ENCODE measurements at places on chromosomes 12 and 14.

DNA sequence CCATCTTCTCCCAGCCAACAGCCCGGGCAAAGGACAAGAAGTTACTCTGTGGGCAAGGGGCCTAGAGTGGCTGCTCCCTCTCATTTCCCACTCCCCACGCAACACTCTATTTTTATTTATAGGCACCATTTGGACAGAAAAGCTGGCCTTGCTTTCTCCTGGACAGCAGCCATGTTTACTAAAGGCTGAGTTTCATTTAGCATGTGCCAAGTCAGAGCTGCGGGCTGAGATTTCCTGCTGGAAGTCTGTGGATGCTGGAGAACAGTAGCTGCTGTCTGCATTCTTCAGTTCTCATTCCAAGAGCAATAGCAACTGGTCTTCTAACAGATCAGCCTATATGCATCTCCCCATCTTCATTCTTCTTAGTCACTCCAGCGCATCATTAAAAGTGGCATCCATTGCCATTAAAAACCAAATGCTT is 8.3 kb downstream of the COL2A1 start:
- no peaks in the 10 kb centered on the region for H3K36me3 ChIP-seq
- no peak for DNase-seq
- peaks cover 4% of the 10 kb centered on the region for H3K4me1 ChIP-seq
- no peak overlapping the region for H3K4me3 ChIP-seq
- H3K27ac ChIP-seq = no peak overlapping the region

DNA sequence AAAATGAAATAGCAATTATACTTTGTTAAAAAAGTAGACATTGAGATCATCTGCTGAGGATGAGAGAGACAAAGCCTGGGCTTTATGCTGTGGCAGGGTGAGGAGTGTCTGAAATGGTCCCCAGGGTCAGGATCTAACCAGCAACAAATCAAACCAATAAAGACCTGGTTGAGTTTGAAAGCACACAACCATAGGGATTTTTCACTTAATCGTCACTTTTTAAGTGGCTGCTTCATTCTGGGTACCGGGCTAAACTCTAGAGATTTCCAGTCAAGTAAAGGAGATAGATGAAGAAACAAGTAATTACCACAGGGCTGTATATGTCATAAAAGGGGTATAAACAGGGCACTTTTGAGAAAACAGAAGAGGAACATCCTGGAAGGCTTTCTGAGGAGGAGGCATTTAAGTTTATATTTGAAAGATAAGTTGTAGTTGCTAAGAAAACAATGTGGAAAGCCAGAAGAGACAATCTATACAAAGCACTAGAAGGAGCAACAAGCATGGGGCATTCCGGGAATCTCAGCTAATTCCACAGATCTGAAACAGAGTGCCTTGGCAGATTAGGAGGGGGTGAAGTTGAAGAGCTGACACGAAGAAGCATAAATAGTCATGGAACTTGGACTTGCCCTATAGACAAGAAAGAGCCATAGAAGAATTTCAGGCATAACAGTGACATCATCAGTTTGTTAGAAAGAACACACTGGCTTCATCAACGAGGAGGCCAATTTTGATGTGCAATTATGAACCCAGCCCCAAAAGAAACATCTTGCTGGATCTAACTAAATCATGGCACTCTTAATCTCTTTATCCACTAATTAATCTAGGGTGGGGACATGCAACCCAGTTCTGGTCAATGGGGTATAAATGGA is 46.9 kb upstream of the FRS2 start:
- no peaks in the 10 kb centered on the region for H3K27me3 ChIP-seq
- no peak overlapping the region for H3K27ac ChIP-seq
- H3K36me3 ChIP-seq = no peaks in the 10 kb centered on the region
- peaks cover 7% of the 10 kb centered on the region for H3K4me1 ChIP-seq
- H3K4me3 ChIP-seq = no peak overlapping the region

DNA sequence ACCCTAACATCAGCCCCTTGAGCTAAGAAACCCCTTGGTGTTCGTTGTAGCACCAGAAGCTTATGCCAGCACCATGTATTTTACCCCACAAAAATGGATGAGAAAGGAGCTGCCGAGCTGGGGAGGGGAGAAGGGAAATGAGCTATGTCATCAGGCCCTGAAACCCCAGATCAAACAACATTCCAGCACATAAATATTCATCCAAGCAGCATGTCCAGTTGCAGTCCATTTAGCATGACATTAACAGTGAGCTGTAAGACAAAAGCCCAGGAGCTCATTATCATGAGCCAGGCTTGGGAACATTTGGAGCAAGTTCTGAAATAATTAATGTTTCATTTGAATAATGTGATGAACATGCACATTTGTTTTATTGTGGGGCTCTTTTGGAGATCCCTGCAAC is 630.1 kb upstream of the TMEM132C start:
- no peak overlapping the region for H3K4me3 ChIP-seq
- no peak overlapping the region for H3K27ac ChIP-seq
- no peaks in the 10 kb centered on the region for H3K27me3 ChIP-seq
- DNase-seq = no peak

DNA sequence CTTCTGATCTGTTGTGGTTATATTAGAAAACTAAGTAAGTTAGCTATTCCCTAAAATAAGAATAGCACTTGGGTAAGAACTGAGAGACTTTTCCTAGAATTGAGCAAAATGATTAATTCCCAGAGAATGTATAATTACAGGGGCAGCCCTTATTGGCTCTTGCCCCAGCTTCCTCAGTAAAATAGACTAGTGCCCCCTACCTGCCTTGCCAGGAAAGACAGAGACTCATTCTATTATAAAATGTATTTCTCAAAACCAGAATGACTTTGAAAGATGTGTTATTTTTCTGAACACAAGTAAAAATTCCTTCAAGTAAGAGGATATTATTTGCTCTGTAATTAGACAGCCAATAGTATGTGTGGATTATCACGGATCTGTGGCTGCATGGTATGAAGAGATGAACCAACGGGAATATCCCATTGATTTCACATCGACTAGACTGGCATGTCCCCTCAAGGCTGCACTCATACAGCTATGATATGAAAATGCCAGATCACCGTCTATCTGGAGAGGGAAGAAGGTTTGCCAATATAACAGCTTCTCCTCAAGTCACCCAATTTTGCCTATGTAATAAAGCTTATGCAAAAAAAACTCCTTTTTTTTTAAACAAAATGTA is 7.4 kb upstream of the GLRX5 start:
- H3K27me3 ChIP-seq = no peaks in the 10 kb centered on the region
- peaks cover 74% of the 10 kb centered on the region for H3K4me1 ChIP-seq
- no peak overlapping the region for H3K4me3 ChIP-seq
- DNase-seq = no peak

GRCh38 chr14:32109676-32110547 is 32.8 kb downstream of the ARHGAP5 start:
- H3K27me3 ChIP-seq = no peaks in the 10 kb centered on the region
- H3K4me1 ChIP-seq = peaks cover 7% of the 10 kb centered on the region
- no peak overlapping the region for H3K4me3 ChIP-seq
- H3K27ac ChIP-seq = no peak overlapping the region
- peaks cover 10% of the 10 kb centered on the region for H3K36me3 ChIP-seq
- no peak for DNase-seq

DNA sequence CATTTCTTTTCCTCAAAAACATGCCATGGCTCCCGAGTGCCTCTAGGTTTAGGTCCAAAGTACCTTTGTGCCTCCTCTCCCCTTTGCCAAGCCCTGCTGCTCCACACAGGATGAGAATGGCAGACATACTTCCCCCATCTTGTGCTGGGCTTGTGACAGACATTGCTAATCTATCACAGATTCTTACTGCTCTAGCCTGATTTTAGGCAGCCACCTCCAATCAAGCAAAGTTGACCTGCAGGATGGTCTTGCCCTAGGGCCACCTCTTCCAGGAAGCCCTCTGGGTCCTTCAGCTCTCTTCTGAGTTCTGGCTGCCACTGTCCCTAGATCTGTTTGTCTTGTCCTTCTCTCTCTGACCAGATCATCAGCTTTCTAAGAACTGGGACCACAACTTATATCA is 20.5 kb downstream of the FOXN4 start:
- peaks cover 24% of the 10 kb centered on the region for H3K27me3 ChIP-seq
- DNase-seq = no peak
- no peaks in the 10 kb centered on the region for H3K36me3 ChIP-seq

- H3K27ac ChIP-seq = no peak overlapping the region
- no peak overlapping the region for H3K4me3 ChIP-seq
Measured at GRCh38 chr12:58548801-58549200, 371.5 kb downstream of the LRIG3 start.

- H3K27ac ChIP-seq = no peak overlapping the region
- peaks cover 2% of the 10 kb centered on the region for H3K27me3 ChIP-seq
- no peaks in the 10 kb centered on the region for H3K36me3 ChIP-seq
- H3K4me3 ChIP-seq = no peak overlapping the region
- H3K4me1 ChIP-seq = peaks cover 6% of the 10 kb centered on the region
Measured at GRCh38 chr14:53330441-53330840, 177.3 kb upstream of the DDHD1 start.

DNA sequence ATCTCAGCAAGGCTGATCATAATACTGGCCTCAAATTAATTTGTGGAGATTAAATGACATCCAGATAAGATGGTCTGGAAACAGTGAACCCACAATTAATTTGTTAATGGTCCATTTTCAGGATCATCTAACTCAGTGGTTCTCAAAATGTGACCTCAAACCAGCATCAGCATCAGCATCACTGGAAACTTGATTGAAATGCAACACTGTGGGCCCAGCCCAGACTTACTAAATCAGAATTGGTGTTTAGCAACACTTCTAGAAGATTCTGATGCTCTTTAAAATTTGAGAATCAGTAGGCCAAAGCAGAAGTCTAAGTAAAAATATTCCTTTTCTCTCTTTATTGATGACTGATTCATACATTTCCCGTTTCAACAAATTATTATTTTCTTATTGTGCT is 10.7 kb upstream of the KRT82 start:
- no peak for DNase-seq
- no peaks in the 10 kb centered on the region for H3K27me3 ChIP-seq
- no peaks in the 10 kb centered on the region for H3K4me1 ChIP-seq
- H3K4me3 ChIP-seq = no peak overlapping the region
- no peaks in the 10 kb centered on the region for H3K36me3 ChIP-seq

GRCh38 chr14:91286530-91286937 is 42.0 kb upstream of the GPR68 start:
- DNase-seq = peak; percentile 68
- peaks cover 96% of the 10 kb centered on the region for H3K36me3 ChIP-seq
- H3K4me3 ChIP-seq = no peak overlapping the region
- peaks cover 13% of the 10 kb centered on the region for H3K4me1 ChIP-seq
- H3K27ac ChIP-seq = peak overlapping the region; percentile 66

DNA sequence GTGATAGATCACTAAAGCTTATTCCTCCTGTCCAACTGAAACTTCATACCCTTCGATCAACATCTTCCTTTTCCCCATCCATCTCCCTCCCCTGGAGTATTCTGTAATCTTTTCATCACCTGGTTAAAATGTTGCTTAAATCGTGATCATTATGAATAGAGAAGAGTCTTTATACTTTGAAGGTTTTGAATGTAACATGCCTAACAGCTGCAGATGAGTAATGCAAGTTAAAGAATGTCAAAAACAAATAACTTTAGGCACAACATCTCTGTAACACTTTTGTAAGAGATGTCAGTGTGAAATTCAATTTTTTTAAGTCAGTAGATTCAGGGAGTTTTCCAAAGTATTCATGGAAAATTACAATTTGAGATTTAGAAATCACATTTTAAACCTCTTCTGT is 25.0 kb downstream of the RXYLT1 start:
- H3K36me3 ChIP-seq = peaks cover 13% of the 10 kb centered on the region
- DNase-seq = no peak
- no peak overlapping the region for H3K27ac ChIP-seq
- H3K4me1 ChIP-seq = peaks cover 4% of the 10 kb centered on the region
- no peak overlapping the region for H3K4me3 ChIP-seq

- no peaks in the 10 kb centered on the region for H3K36me3 ChIP-seq
- peaks cover 1% of the 10 kb centered on the region for H3K27me3 ChIP-seq
Measured at GRCh38 chr14:59313144-59313651, 124.7 kb downstream of the DAAM1 start.

DNA sequence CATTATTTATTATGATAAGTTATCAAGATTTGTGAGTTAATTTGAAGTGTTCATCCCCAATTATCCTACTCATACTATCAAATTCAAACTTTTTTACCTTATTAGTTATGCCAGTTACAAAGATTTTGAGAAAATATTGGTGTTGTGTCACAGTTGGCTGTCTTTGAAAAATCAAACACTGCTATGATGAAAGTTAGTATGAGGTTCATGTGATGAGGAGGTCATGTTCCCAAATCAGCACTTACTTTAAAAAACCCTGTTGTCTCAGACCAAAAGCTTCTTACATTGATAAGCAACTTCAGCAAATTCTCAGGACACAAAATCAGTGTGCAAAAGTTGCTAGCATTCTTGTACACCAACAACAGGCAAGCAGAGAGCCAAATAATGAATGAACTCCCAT is 68.1 kb downstream of the TTC6 start:
- no peak overlapping the region for H3K27ac ChIP-seq
- H3K36me3 ChIP-seq = no peaks in the 10 kb centered on the region
- H3K27me3 ChIP-seq = no peaks in the 10 kb centered on the region

DNA sequence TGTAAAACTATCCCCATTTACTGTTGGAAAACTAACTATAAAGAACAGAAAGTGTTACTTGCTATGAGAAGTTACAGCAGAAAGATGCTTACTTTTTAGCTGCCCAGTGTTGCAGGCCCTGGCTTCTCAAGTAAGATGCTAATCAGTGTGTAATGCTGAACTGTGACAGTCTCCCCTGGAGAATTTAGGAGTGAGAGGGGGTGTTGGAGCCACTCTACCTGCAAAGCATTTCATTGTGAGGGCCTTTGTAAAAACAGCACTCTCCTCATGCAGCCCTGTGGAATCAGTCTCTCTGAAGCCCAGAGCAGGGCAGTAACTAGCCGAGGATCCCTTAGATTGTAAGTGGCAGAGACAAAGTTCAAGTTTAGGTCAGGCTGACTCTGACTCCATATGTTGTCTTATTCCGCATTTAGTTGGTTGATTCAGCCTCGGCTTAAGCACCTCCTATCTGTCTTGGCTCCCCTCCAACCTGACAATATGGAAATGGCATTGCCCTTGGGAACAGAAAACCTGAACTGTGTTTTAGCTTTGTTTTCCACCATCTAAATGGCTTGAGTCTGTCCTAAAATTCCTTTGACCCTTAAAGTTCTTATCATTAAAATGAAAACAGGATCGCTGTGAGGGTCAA is 141.3 kb downstream of the PRKCH start:
- no peaks in the 10 kb centered on the region for H3K27me3 ChIP-seq
- peaks cover 41% of the 10 kb centered on the region for H3K4me1 ChIP-seq
- H3K4me3 ChIP-seq = no peak overlapping the region
- H3K27ac ChIP-seq = peak overlapping the region; percentile 46
- DNase-seq = no peak
- H3K36me3 ChIP-seq = peaks cover 83% of the 10 kb centered on the region

GRCh38 chr12:121170611-121171260 is 38.1 kb downstream of the P2RX7 start:
- H3K27me3 ChIP-seq = no peaks in the 10 kb centered on the region
- H3K4me1 ChIP-seq = peaks cover 5% of the 10 kb centered on the region
- H3K27ac ChIP-seq = no peak overlapping the region
- H3K36me3 ChIP-seq = peaks cover 23% of the 10 kb centered on the region

Measured in activated T-helper 2 cell treated with anti-CD3 and anti-CD28 coated beads, Interferon-gamma antibody, Interleukin-2, Interleukin-4, amounts not matched to agents 10 μg/mL and 5 μg/mL and 100 μg/mL, durations not matched to agents 14 hours and 24 hours and 36 hours (primary cell).